ENCODE measurements at places on chromosomes 5 and 9.
A peak's percentile ranks its signal among the peaks of the same experiment; 100 is the strongest.

- ATAC-seq, result no peak
Measured at GRCh38 chr9:71685394-71685793, 82.9 kb downstream of the CEMIP2 start.

DNA sequence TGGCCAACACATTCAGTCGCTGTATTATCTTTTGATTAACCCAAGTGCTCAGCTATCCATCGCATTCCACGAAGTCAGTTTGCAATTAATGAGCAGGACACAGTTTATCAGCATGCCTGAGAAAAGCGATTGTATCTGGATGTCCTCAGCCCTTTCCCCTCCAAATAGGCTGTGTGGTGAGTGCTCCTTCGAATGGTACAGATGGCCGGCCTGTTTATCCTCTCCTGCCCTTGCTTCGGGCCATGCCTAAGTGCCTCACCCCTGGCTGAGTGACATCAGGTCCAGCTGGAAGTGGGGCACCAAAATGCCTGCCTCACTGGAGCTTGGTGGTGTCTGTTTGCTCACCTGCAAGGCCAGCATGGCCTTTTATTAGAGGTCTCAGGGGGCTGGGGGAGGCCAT lies 317.3 kb downstream of the GADD45G start:
- ATAC-seq, result no peak

DNA sequence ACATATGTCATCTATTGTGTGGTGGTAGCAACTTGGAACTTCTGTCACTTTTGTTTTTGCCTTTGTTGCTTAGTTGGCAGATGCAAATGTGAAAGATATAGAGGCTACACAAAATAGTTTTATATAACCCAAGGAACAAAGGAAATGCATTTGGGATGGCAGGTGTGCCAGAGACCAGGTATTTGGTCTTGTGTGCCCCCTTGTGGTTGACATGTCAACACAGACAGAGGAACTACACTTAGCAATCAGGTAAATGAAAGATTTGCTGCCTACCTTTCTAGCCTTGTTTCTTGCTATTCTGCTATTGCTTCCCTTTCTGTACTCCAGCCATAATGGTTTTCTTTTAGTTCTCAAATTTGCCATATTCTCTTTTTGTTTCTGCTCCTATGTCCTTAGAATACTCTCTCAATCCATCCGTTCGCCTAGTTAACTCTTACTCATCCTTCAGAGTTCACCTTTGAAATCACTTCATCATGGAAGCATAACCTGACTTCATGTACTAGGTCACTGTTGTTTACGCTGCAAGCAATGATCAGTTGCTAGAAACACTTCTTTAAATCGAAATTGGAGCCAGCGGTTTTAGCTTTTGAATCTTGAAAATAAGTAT lies 119.5 kb downstream of the TRPM3 start:
- ATAC-seq, result peak; percentile 65

DNA sequence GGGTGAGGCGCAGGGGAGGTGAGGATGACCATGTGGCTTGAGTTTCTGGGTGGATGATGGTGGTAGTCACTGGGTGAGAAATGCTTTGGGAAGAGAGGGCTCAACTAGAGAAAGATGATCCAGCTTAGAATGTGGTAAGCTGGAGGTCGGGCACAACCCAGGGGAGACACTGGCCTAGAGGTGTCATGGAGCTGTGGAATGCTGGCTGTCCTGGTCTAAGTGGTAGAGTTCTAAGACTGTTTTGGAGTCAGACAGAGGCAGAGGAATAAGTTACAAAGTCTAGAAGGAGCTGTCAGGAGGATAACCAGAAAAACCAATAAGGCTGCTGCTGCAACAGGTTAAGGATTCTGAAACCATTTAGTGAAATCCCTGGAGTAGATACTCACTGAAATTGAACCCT lies 19.2 kb upstream of the ACSL6 start:
- ATAC-seq, result no peak

GRCh38 chr9:97567894-97568202 lies 65.3 kb downstream of the TSTD2 start:
- no peak for ATAC-seq

DNA sequence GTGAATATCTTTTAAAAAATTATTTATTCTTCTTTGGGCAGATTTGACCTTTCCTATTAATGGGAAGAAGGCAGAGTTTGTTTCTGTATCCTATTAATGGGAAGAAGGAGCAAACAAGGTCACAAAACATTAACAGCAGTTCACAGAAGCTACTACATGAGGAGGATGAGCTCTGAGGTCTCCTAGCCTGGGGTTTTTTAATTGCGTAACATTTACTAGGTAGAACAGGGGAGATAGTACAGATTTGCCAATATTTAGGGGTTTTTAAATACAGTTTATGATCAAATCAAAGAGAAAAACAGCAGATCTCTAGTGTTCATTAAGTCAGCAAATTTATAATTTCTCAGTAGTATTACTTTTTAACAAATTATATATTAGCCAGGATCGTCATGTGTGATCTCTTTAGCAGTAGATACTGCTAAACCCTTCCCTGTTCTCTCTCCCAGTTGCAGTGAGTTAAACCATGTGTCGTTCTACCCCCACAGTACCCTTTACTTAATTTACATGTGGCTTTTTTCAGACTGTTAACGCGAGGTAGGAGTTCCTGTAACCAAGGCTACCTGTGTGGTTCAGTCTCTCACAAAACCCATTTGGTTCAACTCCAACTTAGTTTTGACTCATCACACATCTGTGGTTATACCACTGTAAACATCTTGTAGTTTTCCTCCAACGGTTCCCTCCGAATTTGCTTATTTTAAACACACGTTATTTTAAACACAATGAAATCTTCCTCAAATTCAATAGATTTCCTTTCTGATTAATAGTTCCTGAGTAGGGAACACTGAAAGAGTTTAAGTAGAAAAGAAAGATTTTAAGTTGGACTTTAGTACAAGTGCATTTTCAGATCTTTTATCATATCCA lies 13.3 kb downstream of the SLC25A46 start:
- ATAC-seq, result no peak

DNA sequence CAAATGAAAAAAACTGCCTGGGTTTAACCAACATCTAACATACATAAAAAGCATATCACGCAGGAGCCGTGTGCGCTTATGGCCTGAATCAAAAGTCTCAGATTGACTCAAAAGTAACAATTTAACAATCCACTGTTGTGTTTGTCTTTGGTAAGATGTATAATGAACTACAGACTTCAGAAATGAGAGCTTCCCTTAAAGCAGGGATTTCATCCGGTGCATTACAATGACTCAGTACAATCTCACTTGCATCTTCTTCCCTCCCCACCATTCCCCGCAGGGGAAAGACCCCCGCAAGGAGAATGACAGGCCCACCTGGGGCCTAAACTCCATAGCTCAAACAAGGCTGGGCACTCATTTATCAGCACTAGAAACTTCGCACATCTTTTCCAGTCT lies 1.4 kb downstream of the ZFR start:
- ATAC-seq, result peak; percentile 42

GRCh38 chr5:57566914-57567313 lies 84.3 kb upstream of the ACTBL2 start:
- no peak for ATAC-seq

DNA sequence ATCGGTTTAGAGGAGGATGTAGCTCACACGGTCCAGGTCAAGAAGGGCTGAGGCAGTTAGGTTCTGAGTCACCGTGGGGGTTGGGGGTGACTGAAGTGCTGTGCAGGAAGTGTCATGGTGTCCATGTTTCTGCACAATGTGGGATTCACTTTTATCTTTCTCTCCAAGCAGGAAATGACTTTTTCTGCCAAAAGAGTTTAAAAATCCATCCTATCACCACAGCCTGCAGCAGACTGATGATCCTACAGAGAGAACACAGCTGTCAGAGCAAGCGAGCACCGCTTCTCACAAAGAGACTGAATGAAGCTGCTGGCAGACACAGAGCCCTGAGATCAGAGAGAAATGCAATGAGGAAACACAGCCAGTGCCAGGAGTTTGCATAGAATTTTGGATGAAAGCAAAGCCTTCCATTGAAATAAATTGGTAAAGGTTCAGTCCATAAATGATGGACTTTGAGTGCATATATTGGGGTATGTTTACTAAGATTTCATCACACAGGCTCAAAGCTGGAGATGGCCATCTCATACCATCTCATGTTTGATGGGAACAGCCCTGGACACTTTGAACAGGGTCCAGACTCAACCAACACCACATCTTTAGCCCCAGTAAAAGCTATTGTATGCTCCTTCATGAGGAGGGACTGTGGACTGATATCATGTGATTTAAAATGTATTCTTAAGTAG lies 213.9 kb upstream of the FBXL7 start:
- ATAC-seq, result peak; percentile 63

DNA sequence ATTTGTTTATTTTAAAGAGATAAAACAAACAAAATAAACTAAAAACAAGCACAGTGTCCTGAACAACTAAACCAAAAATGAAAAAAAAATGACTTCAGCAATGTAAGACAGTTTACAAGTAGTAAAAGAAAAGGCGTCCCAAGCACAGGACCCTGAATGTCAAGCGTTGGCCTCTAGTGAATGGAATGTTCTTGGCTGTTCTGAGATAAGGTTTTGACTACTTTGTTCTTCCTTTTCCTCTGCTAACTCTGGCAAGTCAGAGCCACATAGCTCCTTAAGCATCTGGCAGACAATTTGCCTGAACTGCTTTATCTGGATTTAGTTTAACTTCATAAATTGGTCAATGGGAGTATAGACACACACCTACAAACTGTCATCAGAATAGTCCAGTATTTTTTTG lies 655.2 kb downstream of the ANXA1 start:
- no peak for ATAC-seq

DNA sequence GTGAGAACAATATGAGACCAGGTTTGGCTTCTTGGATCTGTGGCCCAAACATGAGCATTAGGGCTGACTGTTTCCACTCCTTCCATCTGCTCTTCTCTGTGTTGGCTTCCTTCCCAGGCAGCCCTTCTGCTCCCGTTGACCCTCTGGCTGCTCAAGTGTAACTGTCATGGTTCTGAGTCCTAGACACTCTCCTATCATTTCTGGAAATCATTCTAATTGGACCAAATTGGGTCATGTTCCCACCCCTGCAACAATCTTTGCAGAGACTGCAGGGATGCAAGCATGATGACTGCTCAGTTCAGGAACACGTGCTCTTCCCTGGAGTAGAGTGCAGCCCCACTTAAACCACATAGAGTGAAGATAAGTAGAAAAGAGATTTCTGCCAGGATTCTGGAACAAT lies 741.4 kb downstream of the TAF11L14 start:
- ATAC-seq, result no peak

DNA sequence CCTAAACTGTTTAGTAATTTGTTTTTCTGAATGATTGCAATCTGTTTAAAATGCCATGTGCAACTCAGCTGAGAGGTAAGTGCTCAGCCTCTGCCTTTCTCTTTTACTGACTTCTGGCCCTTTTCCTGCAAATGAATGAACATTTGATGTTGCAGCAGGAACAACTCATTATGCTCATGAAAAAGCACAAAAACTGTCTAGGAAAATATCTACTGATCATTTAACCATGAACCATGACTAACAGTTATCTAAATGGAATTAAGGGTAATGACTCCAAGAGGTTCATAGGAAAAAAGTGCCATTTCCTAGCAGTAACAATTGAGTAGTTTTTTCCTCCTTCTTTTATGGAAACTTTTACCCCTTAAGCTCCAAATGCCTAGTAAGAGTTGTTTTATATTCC lies 70.6 kb upstream of the ANKH start:
- no peak for ATAC-seq

DNA sequence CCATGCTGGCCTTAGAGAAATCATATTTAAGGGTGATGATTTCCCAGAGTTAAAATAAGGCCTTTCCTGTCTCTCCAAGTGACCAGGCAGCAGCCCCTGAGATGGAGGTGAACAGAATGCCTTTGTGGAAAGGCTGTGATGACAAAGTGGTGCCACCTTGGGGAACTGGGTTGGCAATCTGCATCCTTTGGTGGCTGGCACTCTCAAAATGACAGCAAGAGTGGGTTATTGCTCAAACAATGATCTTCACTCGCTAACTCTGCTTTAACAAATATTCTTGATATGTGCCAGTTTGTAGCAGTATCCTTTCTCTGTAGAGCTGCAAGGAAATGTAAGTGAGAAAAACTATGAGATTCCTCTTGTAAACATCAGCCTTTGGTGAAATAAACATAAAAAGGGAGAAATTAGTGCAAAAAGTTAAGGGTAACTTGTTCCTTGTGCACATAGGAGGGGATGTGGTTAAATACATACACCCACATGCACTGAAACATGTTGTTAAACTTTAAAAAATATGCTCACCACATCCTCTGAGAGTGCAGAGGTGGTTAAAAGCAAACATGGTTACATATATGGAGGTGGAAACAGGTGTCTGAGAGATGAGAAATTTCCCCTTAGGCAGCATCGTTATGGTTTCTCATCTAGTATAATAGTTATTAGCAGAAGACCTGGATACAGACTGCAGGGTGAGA lies 373.4 kb upstream of the CTNND2 start:
- ATAC-seq, result no peak

GRCh38 chr9:31030741-31031202 lies 1353.7 kb upstream of the ACO1 start:
- peak; percentile 84 for ATAC-seq

- no peak for ATAC-seq
Measured at GRCh38 chr5:166093312-166093711, 2198.1 kb upstream of the WWC1 start.

GRCh38 chr9:97572892-97573365 lies 60.2 kb downstream of the TSTD2 start:
- ATAC-seq, result no peak

GRCh38 chr5:154395407-154396106 lies 50.2 kb upstream of the SAP30L start:
- ATAC-seq, result no peak

- no peak for ATAC-seq
Measured at GRCh38 chr9:90964101-90965020, 162.7 kb downstream of the SYK start.

DNA sequence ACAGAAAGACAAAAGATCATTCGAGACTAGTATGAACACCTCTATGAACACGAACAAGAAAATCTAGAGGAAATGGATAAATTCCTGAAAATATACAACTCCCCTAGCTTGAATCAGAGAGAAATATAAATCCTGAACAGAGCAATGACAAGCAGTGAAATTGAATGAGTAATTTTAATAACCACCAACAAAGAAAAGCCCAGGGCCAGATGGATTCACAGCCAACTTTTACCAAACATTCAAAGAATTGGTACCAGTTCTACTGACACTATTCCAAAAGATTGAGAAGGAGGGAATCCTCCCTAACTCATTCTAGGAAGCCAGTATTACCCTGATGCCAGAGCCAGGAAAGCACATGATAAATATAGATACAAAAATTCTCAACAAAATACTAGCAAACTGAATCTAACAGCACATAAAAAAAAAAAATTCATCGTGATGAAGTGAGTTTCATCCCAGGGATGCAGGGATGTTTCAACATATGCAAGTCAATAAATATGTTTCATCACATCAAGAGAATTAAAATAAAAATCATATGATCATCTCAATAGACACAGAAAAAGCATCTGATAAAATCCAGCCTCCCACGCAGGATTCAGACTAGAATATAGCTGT lies 25.2 kb upstream of the PTGER4 start:
- ATAC-seq, result no peak

DNA sequence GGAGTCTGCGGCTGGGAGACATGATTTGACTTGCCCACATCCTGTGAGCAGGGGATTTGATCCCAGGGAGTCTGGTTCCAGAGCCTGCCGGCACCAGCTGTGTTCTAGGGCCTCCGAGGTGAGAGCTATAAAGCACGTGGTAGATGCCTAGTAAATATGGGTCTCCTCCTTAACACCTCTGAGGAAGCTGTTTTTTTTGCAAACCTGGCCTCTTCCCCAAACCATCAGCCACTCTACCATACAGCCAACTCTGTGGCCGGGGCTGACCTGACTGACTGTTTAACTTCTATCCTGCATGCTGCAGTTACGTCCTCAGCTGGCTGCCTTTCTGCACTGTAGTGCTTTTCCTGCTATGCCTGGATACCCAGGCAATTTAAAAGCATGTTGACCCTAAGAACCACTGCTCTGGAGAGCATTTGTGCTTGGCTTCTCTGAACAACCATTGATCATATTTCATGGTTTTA lies 220.5 kb downstream of the SLIT3 start:
- ATAC-seq, result no peak

Data from SK-N-SH treated with all-trans-retinoic acid at 6 μM for 48 hours (cell line).